ENCODE measurements at places on chromosomes 3 and 15.

DNA sequence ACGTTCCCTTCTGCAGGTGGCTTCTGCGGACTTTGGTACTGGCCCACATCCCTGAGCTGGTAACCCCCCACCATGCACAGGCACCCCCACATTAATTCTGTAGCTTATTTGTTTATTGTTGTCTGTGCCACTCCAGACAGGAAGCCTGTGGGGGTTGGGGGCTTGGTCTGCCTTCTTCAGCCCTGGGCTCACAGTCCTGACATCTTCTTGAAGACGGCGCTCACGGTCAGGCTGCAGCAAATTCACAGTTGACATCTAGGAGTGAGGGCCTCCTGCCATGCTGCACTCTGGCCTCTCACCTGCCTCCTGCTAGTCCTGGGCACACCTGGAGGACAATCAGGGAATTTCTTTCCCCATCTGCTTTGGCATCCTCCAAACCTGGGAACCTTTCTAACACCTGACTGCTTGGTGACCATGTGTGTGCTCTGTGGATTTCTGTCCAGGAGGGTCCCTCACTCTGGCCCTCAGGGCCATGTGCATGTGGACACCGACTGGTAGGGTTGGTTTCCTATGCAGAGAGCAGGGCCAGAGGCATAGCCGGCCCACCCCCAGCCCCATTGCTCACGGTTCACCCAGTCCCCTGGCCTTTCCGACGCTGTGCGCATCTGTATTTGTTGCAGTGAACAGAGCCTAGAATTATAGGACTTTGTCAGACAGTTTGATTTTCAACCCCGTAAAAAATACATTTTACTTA is 68.8 kb downstream of the APBA2 start:
- no peak for DNase-seq

GRCh38 chr3:146217324-146217723 is 33.6 kb downstream of the PLSCR4 start:
- DNase-seq = no peak

- DNase-seq = no peak
These were observed 134.8 kb downstream of the RBMS3 start for GRCh38 chr3:29415482-29416223.

DNA sequence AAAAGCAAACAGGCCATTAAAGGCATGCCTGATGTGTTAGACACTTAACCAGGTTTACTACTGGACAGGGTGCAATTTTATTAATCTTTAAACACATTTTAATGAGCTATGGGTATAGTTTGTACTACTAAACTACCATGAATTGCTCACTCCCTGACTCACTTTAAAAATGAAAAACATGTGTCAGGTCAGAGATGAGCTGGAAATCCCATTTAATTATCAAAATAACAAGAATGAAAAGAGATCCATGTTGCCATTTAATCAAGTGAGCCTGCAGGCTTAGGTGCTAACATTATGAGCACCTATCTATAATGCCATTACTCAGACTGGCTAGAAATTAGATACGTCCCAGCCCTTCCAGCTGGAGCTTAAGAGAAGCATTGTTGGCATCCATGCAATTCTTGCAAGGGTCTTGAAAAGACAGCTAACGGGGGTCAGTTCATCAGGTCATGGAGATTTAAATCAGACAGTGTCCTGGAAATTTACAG is 224.4 kb downstream of the THRB start:
- DNase-seq = no peak

GRCh38 chr3:150059729-150060128 is 89.0 kb upstream of the PFN2 start:
- no peak for DNase-seq

GRCh38 chr15:67307156-67307555 is 52.6 kb downstream of the IQCH start:
- no peak for DNase-seq

DNA sequence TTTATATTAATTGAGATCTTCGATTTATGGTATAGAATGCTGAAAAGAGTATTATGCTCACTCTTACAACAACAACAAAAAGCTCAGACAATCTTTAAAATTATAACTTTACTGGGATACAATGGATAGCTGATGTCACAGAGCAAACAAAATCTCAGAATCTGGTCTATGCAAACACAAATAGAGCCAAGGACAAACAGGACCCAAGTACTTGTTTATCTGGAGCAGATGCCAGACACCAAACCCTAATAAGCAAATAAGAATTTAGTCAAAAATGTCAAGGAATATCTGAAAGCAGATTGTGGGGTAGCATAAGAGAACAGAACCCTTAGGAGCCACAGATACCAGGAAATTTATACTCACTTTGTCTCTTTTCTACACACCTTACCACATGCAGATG is 302.2 kb downstream of the CGGBP1 start:
- no peak for DNase-seq

DNA sequence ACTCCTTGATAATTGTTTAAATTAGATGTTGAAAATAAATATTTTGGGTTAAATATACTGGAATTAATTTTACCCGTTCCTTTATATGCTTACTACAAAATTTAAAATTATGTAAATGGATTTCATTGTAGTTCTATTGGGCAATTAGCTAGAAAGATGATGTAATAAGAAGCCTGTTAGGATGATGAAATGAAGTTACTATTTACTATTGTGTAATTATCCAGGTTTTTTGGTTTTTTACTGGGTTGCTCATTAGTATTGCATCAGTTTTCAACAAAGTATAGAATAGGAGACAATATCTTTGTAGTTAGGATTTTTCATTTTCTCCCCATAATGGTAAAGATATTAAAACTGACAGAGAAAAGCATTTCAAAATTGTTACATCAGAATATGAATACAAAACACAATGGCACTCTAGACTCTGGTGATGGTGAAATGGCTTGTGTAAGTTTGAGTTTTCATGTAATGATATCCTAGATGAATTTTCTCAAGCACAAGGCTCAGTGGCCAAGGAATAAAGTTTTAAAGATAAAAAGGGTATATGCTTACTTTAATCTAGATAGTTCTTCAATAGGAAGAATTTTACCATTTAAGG is 222.0 kb downstream of the P3H2 start:
- DNase-seq = no peak

GRCh38 chr15:100934726-100935125 is 15.6 kb downstream of the LRRK1 start:
- DNase-seq = no peak

DNA sequence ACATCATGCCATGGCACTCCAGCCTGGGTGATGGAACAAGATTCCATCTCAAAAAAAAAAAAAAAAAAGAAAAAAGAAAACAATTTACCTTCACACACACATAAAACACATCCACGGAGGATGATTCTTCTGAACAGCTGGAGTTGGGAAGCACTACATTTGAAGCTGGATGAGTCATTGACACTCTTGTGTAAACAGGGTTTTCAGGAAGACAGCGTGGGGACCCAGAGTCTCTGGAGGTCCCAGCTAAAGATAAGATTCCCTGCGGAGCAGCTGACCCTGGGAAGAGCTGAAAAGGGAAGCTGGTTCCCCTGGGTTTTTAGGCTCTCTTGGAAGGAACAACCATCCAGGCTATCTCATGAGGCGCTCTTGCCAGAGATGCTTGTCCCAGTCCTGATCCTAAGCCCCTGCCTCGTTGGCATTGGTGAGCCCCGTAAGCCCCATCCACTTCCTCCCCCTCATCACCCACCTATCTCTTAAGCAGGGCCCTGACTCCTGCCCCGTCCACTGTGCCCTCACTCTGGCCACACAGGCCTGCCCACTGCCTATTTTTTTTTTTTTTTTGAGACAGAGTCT is 32.0 kb upstream of the FURIN start:
- DNase-seq = no peak

- no peak for DNase-seq
These were observed 12.8 kb upstream of the ARRDC4 start for GRCh38 chr15:97947465-97948260.

GRCh38 chr3:39779511-39780230 is 29.7 kb upstream of the MYRIP start:
- no peak for DNase-seq

GRCh38 chr3:173618148-173618547 is 220.6 kb downstream of the NLGN1 start:
- no peak for DNase-seq

GRCh38 chr3:45666757-45667431 is 22.3 kb upstream of the SACM1L start:
- no peak for DNase-seq
